ENCODE measurements at places on chromosomes 5 and 9.
A peak's percentile ranks its signal among the peaks of the same experiment; 100 is the strongest.

- DNase-seq: peak; percentile 41
Observed at GRCh38 chr9:133147412-133148198, 16.1 kb downstream of the GBGT1 start.

- DNase-seq: no peak
Observed at GRCh38 chr5:172052450-172053236, 46.2 kb upstream of the FBXW11 start.

DNA sequence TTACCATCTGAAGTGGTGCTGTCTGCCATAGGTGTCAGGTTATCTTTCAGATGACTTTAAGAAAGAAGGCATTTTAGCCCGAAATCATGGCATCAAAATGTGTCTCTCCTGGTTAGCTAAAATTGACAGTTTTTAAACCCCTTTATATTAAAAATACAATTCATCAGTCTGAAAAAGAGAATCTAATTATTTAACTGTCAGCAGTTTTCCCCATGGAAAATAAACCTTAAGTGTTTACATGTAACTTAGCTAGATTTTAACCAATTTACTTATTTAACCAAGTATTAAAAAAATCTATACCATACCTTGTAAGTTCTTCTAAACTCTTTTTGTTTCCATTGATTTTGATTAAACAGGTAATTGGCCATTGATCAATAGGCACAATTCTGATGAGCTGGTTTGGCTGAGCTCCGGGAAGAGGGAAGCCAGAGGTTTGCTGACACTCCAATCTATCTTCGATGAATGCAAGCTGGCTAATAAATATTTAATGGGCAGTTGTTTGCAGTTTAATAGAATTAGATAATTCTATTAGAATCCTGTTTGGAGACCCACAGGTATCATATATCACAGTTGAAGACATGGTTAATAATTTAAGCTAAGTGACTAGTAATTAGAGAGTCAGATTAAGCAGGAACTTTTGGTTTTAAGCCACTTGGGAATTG lies 114.0 kb downstream of the MAT2B start:
- DNase-seq: no peak

DNA sequence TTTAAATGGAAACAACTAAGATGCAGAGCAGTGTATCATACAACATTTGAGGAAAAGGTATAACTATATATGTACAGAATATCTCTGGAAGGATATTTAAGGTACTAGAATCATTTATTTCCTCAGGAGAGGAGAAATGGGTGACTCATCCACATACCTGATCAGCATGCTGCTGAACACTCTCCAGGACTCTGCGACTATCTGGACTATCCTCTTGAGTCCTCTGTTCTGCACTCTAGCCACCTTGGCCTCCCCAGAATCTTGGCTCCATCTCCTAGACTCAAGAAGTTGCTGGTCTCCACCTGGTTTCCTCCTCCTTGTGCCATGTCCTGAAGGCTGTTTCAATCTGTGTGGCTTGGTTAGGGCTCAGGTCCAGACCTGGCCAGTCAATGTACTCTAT lies 8.8 kb upstream of the PRDM6 start:
- DNase-seq: no peak

- no peak for DNase-seq
Observed at GRCh38 chr5:1660511-1660910, 136.8 kb upstream of the LPCAT1 start.

DNA sequence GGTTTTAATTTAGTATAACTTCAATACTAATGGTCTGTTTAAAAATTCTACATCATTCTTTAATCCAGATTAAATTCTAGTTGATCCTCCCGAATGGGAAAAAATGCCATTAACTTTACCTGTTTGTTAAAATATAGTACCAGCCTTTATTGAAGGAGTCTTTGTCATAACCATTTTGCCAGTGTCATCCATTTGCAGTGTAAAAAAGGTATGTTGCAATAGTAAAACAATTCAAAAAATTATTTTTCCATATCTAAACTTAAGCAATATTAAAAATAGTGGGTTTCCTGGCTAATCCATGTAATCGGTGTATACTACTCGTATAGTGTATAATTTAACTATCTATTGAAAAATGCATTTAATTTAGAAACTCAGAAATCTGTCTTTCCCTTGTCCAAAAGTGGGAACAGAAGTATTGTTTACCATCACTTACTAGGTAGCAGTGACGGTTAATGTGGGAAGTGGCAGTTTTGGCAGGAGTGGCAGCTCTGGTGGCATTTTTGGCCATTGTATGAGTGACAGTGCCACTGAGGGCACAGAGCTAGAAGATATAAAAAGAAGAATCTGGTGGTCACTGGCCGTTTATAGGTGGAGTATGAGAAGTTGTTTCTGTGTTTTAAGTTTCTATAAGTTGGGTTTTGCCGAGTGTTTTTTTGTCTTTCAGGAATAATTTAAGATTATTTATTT lies 1.9 kb downstream of the AP3S1 start:
- DNase-seq: no peak

DNA sequence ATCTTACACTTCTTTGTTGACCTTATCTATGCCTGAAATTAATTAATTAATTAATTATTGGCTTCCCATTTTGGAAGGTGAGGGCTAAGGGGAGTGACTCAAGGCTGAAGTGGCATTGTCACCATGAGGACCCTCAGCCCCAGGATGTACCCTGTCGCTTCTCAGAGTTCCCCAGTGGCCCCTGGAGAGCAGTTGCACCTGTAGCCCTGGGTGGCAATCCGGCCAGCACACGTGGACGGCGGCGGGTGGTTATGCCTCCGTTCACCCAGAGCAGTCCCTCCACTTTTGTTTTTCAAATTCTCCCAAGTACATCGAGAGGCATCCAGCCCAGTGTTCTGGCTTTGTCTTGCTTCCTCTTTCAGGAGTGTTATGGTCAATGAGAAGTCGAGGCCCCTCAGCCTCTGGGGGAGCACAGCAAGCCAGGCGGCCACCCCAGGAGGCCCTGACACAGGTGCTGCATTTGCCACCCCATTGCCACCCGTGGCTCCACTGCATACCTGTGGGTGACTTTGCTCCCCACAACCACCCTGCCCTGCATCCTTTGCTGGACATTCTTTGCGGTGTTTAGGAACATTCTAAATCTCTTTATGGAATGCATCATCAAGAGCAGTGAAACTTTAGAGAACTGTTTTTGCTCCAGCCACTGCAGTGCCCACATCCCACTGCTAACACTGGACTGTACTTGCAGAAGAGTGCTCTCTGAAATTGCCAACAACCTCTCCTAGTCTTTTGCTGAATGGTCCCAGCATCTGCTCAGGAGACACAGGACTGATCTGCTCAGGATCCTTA lies 11.5 kb upstream of the IRX2 start:
- DNase-seq: no peak

GRCh38 chr5:54073735-54074134 lies 236.6 kb downstream of the ARL15 start:
- DNase-seq: no peak

Measured in NCI-H1048 (cell line).